ENCODE measurements at places on chromosomes 2 and 18. TPM values are rescaled to one million over a fixed set of nuclear protein-coding genes. Genes with fewer than 3 reads are reported as not detected.

Gene GRB14
- total RNA-seq = not detected

DNA sequence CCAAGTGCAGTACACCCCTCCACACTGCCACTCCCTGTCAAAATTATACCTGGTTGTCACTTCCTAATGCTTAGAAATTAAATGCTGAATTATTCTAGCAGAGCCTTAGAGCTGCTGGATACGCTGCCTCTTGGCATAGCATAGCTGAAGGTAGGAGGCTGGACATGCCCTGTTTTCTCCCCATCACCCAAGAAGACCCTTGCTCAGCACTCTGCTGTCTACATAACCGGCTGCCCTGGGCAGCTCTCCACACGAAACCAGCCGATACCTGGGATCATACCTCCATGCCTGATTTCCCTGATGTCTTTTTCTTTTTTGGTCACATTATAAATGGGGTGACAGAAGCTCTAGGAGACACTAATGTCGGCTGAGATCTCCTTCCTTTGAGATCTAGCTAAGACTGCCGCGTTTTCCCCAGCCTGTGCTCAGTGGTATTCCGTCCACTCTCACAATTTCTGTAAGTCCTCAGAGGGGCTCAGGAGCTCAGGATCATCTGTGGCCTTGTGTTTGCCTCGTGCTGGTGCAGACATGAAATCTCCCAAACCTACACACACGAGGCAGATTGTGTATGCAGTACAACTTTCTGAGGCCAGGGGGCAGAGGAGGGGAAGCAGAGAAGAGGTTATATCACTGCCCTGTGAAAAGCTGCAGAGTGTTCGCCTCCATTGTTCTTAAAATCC is 13.5 kb upstream of the ZAP70 start:
- DNase-seq = no peak
- H3K36me3 ChIP-seq = no peaks in the 10 kb centered on the region
- no peak overlapping the region for H3K27ac ChIP-seq
- no peaks in the 10 kb centered on the region for H3K4me1 ChIP-seq
- H3K27me3 ChIP-seq = no peaks in the 10 kb centered on the region
- H3K4me3 ChIP-seq = no peak overlapping the region

DNA sequence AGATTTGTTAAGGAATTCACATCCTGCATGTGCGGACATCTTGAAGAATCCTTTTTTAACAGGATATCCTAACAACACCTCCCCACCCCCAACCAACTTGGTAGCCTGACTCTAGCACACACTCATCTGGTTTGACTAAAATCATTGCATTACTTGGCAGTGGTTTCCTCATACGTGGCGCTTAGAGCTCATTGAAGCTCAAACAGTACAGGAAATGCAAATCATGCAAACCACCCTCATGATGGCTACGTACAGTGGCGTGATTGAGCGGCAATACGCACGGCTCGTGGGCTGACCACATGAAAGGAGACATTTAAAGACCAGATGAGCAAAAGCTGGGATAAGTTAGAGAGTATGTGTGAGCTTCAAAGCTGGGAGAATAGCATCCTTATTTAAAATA is 336.2 kb downstream of the ZEB2 start:
- no peaks in the 10 kb centered on the region for H3K27me3 ChIP-seq

Gene PARD6G
- 5.2 TPM for total RNA-seq

DNA sequence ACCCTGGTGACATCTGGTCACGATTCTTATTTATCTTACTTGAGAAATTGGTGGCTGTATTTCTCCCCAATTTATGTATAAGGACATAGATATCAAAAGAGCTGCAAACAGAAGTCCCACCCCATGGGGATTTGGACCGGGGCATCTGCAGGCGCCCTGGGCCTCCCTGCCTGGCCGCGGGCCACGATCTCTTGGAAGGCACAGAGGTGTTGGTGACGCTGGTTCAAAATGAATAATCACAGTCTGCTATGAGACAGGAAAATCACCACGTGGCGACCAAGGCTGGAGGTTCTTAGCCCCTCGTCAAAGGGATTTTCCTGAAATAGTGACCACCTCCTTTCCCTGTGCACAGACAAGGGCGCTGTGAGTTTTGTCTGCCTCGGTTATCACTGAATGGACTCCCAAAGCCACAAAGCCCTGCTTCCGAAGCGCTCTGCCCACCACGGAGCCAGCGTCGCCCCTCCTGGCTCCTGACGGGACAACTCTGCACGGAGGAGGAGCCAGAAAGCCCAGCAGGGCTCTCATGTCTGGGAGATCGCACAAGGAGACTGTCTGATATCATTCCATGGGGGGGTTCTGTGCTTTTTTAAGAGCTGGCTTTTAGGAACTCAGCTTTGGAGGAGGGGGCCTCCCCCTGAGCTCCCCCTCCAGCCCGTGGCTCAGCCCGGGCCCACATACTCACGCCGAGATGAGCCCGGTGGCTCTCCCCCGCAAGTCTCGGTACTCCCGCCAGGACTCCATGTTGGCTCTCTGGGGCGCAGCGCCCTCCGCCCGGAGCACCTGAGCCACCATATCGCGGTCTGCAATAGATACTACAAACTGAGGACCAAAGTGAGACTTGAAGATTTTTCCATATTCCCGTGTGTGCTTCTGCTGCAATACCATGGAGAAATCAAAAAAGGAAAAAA is 14.6 kb downstream of the CYP27C1 start:
- no peak overlapping the region for H3K27ac ChIP-seq
- no peak for DNase-seq
- no peaks in the 10 kb centered on the region for H3K27me3 ChIP-seq
- peaks cover 11% of the 10 kb centered on the region for H3K4me1 ChIP-seq
- H3K36me3 ChIP-seq = no peaks in the 10 kb centered on the region
- no peak overlapping the region for H3K4me3 ChIP-seq

DNA sequence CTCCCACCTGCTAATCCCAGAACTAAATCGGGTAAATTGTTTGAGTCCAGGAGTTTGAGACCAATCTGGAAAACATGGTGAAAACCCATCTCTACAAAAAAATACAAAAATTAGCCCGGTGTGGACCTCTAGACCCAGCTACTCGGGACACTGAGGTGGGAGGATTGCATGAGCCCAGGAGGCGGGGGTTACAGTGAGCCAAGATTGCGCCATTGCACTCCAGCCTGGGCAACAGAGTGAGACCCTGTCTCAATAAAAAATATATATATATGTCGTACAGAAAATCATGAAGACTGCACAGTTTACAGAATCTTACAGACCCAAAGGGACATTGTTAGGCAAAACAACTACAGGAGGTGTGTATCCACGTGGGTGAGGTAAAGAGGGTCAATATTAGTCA is 4.0 kb upstream of the DPY30 start:
- H3K36me3 ChIP-seq = no peaks in the 10 kb centered on the region
- H3K27ac ChIP-seq = no peak overlapping the region
- H3K27me3 ChIP-seq = no peaks in the 10 kb centered on the region
- no peak for DNase-seq
- no peak overlapping the region for H3K4me3 ChIP-seq

Gene ZNF385B
- 0.28 TPM for total RNA-seq
